ENCODE measurements at places on chromosomes 4 and X.

GRCh38 chr4:52714597-52715254 is 36.5 kb downstream of the ERVMER34-1 start:
- no peak for DNase-seq

- no peak for DNase-seq
Measured at GRCh38 chr4:169142391-169142790, 128.4 kb downstream of the SH3RF1 start.

DNA sequence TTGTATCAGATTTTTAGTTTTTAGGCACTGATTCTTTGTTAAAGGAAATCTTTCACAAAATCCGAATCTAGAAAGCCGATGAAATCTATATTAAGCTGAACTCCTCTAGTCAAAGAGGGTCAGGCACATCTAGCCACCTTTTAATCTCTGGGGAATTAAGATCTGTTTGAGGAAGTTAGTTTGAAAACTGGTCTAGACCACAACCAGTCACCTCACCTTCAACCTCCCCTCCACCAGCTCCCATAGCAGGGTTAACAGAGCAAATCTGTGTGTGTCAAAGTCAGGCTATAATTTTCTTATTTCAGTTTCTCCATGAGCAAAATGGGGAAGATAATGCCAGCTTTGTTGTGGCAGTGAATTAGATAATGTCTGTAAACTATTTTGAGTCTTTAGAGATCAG is 110.0 kb upstream of the IGFBP7 start:
- no peak for DNase-seq

DNA sequence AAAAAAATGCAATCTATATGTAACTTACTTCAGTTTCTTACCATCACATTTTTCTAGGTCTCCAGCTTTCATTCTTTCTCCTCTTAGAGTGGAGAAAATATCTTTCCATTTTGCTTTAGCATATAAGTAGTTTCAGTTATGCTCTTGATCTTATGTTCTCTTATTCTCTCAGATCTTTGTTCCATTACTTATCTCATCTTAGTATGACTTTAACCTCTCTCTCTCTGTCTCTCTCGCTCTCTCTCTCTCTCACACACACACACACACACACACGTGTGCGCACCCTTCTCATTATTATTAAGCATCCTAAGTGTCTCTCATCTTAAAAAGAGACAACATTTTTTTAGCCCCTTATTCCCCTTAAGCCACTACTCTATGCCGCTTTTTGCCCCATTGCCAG is 92.8 kb downstream of the FAAH2 start:
- DNase-seq: no peak

- DNase-seq: peak; percentile 56
Measured at GRCh38 chr4:169410839-169411770, 140.3 kb upstream of the SH3RF1 start.

GRCh38 chrX:131779306-131779705 is 235.4 kb downstream of the OR13H1 start:
- DNase-seq: no peak

DNA sequence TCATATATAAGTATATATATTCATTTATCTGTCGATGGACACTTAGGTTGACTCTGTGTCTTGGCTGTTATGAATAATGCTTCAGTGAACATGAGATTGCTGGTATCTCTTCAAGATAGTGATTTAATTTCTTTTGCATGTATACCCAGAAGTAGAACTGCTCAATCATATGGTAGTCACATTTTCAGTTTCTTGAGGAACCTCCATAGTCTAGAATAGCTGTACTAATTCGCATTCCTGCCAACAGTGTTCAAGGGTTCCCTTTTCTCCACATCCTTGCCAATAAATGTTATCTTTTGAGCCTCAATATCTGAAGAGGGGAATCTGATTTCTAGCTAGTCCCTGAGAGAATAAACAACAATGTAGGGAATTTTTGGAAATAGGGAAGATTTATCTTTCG is 32.4 kb upstream of the CCNG2 start:
- DNase-seq: no peak

GRCh38 chr4:39029752-39030694 is 2.2 kb downstream of the TMEM156 start:
- no peak for DNase-seq

GRCh38 chr4:27239641-27240040 is 379.0 kb downstream of the STIM2 start:
- DNase-seq: no peak

DNA sequence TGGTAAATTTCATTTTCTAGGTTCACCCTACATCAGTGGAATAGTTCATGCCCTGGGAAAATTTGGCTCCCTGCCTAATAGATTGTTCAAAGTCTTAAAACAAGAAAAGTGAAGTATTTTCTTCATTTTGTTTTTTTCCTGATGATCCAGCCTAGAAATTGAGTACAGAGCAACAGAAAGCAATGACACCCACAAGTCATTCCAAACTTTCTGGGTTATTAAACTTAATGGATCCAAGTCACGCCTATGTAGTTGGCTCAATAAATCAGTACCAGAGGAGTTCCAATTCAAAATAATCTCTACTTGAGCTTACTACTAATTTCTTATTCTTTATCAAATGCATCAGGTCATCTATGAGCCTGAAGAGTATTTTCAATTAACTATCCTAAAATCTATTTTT is 937.6 kb upstream of the SLIT2 start:
- no peak for DNase-seq

GRCh38 chrX:63400340-63400739 is 49.2 kb upstream of the SPIN4 start:
- no peak for DNase-seq

DNA sequence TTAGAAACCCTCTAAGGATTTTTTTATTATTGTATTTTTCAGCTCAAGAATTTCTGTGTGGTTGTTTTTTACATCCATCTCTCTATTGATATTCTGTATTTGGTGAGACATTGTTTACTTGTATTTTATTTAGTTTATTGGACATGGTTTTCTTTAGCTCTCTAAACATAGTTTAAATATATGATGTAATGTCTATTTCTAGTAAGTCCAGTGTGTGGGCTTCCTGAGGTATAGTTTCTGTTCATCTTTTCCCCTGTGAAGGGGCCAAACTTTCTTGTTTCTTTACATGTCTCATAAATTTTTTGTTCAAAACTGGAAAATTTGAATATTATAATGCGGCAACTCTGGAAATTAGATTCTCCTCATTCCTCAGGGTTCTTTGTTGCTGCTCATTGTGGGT is 28.2 kb upstream of the ATRX start:
- no peak for DNase-seq

GRCh38 chrX:1006156-1006730 is 206.2 kb downstream of the CRLF2 start:
- no peak for DNase-seq

DNA sequence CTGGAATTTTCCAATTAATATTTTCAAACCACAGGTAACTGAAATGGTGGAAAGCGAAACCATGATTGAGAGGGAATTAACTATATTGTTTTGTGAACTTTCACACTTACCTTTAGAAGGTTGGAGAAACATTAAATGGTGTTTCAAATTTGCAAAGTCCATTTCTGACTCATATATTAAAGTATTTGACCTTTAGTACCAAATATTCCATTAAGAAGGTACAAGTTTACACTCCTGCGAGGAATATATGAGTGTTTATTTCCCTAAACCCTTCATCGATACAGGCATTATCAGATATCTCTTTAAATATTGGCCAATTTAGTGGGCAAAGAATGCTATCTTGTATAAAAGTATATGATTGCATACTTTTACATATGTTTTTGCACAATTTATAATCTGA is 44.1 kb upstream of the NPNT start:
- no peak for DNase-seq

- DNase-seq: no peak
Measured at GRCh38 chr4:127143460-127144195, 489.1 kb upstream of the INTU start.

DNA sequence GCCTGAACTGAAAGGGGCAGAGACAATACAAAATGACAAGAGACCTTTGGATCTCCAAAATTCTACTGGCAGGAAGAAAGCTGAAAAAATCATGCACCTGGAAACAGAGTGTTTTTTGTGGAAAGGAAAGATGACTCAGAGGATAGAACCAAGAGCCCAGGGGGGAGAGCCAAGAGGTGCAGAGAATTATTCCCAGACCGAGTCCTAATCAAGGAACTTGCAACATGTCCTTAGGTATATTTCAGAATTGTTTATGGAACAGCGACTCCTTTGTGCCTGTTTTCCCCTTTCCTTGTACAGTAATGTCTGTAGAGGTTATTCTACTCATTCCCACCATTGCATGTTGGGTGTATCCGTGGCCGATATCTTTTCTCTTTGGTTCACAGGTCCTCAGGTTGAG is 71.7 kb downstream of the YIPF6 start:
- no peak for DNase-seq

GRCh38 chr4:173522160-173522950 is 7.7 kb downstream of the HAND2 start:
- peak; percentile 91 for DNase-seq

DNA sequence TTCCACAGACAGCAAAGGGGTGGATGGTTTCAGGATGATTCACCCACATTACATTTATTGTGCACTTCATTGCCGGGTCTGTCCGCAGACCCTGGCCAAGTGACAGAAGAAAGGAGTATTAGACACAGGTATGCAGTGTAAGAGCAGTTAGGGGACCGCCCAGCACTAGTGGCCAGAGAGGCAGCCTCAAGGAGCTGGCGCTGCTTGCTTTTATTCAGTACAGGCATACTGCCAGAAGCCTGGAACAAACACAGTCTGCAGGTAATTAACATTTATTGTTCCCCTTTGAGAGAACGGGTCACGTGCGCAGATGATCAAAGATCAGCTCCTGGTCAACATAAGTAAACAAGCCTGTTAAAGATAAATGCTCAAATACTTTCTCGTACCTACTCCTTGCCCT is 1639.0 kb upstream of the IGFBP7 start:
- no peak for DNase-seq

DNA sequence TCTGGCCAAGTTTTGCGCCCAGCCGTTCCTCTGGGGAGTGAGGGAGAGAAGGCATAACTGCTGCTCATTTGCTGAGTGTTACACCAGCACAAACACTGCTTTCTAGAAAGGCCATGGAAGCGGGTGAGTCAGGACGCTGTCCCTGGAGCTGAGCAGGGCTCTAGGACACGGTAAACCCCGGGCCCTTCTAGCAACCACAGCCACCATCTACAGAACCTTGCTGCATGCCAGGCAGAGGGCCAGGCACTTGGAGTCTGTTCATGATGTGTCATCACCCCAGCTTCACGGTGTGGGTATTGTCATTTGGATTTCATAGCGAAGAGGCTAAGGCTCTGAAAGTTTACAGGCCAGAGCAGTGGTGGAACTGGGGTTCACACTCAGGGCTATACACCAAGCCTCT is 31.8 kb upstream of the C4orf50 start:
- DNase-seq: no peak

- DNase-seq: no peak
Measured at GRCh38 chr4:121272526-121272925, 108.3 kb downstream of the QRFPR start.

GRCh38 chr4:6562931-6563901 is 11.8 kb upstream of the MAN2B2 start:
- DNase-seq: no peak

DNA sequence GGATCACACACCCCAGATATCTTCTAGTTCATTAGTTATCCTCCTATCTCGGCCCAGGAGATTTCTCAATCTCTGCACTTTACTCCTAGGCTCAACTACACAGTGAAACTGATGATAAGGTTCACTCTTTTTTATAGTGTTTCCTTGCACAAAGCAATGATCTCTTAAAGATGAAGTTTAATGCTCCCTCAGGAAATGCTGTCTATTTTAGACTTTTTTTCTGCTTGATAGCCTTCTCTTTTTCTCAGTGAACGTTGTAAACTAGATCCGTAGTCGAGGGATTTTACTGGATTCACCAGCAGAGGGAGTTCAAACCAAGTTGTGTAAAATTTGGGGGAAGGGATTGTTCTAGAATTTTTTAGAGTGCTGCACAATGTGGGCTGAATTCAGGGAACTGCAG is 269.6 kb downstream of the GBA3 start:
- peak; percentile 1 for DNase-seq

DNA sequence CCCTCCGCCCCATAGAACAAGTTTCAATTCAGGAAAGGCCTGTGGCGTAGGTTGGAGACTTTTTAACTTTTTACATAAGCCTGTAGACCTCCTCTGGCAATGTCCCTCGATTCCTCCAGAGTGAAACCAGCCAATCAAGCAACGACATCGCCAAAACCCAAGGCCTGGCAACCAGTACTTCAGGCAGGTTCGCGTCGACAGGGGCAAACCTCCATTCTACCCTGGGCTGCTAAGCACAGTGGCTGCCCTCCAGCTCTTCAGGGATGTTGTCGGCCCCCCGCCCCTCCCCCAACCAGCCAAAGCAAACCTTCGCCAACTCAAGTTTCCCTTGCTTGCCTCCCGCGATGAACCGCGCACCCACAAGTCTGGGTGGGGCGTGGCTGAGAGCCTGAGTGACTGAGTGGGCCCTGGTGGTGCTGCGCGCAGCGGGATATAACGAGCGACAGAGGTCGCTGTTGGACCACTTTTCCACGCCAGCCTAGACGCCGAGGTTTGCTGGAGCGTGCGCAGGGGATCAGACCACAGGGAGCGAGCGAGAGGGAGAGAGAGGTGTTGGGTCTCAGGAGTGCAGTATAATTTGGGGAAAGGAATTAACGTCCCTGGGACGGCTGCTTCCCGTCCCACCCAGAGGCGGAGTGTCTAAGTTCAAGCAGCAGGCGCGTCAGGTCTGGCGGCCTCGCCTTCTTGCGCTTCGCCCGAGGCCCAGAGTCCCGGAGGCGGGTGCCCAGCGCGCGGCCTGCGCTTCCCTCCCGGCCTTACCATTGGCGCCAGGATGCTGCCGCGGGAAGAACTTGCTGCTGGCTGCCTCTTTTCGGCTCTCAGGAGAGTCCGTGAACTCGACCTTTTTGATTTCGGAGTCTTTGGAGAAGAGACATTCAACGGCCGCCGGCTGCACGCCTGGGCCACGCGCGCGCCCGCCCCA is 9.0 kb upstream of the PITX2 start:
- DNase-seq: peak; percentile 85

DNA sequence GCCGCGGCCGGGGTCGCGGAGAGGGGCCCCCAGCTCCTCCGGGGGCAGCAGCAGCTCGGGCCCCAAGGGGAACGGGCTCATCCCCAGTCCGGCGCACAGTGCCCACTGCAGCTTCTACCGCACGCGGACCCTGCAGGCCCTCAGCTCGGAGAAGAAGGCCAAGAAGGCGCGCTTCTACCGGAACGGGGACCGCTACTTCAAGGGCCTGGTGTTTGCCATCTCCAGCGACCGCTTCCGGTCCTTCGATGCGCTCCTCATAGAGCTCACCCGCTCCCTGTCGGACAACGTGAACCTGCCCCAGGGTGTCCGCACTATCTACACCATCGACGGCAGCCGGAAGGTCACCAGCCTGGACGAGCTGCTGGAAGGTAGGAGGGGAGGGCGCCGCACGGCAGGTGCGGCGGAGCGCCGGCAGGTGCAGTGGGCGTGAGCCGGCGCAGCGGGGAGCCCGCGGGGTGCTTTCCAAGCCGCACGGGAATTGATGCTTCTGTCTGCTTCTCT is 886 bp downstream of the DCLK2 start:
- peak; percentile 37 for DNase-seq

- no peak for DNase-seq
Measured at GRCh38 chr4:178612733-178613132, 1170.5 kb upstream of the AGA start.

- DNase-seq: no peak
Measured at GRCh38 chr4:1246111-1246881, 2.6 kb downstream of the CTBP1 start.
